ENCODE measurements at places on chromosomes 16 and 17. TPM values are rescaled to one million over a fixed set of nuclear protein-coding genes. Genes with fewer than 3 reads are reported as not detected.

Gene RNU2-1
- polyA plus RNA-seq, result not detected

Gene PHOSPHO1
- polyA plus RNA-seq, result 0.25 TPM

Gene EXOC7
- polyA plus RNA-seq, result 49.7 TPM

Gene CACNG1
- not detected for polyA plus RNA-seq

Gene KRT33B
- polyA plus RNA-seq, result not detected

Gene DOC2B
- not detected for polyA plus RNA-seq

Gene PPM1D
- polyA plus RNA-seq, result 10.1 TPM

Gene NTN3
- polyA plus RNA-seq, result not detected

Gene ITGB3
- polyA plus RNA-seq, result 5.9 TPM

Gene NACA2
- not detected for polyA plus RNA-seq

Gene SSTR5
- not detected for polyA plus RNA-seq

Gene ULK2
- polyA plus RNA-seq, result 1.1 TPM

Gene PCGF2
- polyA plus RNA-seq, result not detected

Gene ALOX12B
- polyA plus RNA-seq, result 1.2 TPM

Gene EPX
- not detected for polyA plus RNA-seq

Gene CCDC200
- not detected for polyA plus RNA-seq

Gene CCT6B
- 1.0 TPM for polyA plus RNA-seq

Gene KRT40
- polyA plus RNA-seq, result not detected

Gene CSH2
- polyA plus RNA-seq, result not detected

Gene GNG13
- polyA plus RNA-seq, result not detected

Gene CHD3
- 4.2 TPM for polyA plus RNA-seq

Gene KRT36
- not detected for polyA plus RNA-seq

Gene FBXO39
- polyA plus RNA-seq, result not detected
